ENCODE measurements at places on chromosomes 16 and 17.
A peak's percentile ranks its signal among the peaks of the same experiment; 100 is the strongest.

- no peak for DNase-seq
These were observed 37.0 kb downstream of the NDEL1 start for GRCh38 chr17:8472663-8473062.

DNA sequence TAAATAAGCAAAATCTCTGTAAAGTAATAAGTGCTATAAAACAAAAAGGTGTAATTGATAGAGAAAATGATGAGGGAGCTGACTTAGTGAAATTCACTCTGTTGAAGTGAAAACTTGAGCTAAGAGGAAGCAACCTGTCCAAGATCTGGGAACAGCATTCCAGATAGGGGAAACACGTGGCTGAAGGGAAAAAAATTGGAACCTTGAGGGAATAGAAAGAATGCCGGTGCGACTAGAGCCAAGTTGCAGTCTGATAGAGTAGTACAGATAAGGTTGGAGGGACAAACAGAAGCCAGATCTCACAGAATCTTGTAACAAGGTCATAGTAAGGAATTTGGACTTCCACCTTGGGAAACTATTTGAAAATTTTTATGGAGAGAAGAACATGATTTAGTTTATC lies 623 bp upstream of the DDX52 start:
- DNase-seq: no peak

DNA sequence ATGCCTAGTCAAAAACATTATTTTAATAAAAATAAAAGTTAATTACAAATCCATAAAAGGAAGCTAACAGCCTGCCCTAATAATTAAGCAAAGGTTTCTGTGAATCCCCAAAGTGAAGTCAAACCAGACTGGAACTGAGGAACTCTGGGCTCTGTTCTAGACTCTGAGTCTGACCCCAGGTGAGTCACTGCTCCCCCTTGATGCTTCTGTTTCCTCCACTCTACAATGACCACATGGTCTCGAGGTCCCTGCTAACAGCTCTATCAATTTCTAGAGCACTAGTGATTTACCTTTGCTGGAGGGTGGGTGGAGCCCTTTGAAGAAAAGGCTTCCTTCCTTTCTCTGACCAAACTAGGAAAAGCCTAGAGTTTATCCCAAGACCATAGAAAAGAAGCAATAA lies 32.4 kb downstream of the XPO6 start:
- DNase-seq: no peak

GRCh38 chr17:61413661-61414126 lies 14.1 kb downstream of the TBX2 start:
- DNase-seq: no peak

- no peak for DNase-seq
These were observed 122.4 kb upstream of the NUDT7 start for GRCh38 chr16:77599793-77600415.

- DNase-seq: no peak
These were observed 18.0 kb downstream of the WDR45B start for GRCh38 chr17:82630212-82630611.

- no peak for DNase-seq
These were observed 22.2 kb downstream of the ASPSCR1 start for GRCh38 chr17:81999587-81999975.

DNA sequence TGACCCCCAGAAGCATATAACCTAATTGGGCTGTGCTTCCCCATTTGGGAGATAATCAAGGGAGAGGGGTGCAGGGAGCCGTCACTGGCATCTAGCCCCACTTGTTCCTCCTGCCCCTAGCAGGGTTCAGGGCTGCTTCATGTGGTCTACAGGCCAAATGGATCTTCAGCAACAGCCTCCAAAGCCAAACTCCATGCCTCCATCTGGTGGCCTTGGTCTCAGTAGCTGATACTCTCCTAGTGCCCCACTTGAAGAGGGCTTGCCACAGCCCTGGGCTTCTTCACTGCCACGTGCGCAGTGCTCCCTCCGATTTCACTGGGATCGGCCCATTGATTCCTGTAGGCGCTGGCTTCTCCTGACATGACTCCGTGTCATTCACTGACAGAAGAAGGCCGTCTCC lies 24.6 kb downstream of the LYRM9 start:
- DNase-seq: no peak

DNA sequence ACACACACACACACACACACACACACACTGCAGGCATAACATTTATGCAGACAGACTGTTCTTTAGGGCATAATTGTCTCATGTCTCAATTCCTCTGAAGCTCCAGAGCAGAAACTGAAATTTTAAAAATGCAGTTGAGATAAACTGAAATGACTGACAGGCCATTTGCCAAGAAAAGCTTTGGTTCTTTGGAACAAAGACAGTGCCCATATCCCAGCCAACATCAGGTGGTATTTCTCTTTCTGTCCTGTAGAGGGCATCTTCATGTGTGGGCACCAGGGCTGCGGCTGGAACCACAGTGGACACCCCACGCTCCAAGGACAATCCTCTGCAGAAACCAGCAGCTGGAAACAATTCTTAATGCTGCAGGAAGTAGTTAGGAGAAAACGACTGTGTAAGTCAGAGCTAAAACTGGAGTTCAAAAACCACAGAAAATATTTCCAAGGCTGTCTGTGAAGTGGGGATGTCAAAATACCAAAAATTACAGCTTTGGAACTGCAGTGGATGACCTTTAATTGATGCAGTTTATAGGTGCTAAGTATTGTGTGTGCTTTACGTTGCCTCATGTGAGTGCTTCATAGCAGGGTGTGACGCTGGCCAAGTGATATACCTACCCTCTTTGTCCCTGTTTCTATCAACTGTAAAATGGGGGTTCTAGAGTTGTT lies 10.6 kb upstream of the MEFV start:
- no peak for DNase-seq

DNA sequence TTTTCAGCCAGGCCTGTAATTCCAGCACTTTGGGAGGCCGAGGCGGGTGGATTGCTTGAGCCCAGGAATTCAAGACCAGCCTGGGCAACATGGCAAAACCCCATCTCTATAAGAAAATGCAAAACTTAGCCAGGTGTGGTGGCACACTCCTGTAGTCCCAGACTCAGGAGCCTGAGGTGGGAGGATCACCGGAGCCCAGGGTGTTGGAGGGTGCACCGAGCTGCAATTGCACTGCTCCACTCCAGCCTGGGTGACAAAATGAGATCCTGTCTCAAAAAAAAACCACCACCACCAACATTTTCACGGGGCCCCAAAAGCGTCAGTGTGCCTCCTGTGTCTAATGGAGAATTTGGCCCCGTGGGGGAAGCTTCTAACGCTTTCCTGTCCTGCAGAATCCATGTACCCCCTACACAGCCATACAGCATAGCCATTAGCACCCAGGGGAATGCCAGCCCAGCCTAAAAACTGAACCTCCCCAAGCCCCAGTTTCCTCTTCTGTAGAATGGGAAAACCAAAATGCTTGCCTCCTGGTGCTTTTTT lies 22.2 kb upstream of the MAP3K14 start:
- no peak for DNase-seq

- no peak for DNase-seq
These were observed 356.6 kb upstream of the XYLT1 start for GRCh38 chr16:17827313-17827712.

- peak; percentile 23 for DNase-seq
These were observed 652 bp upstream of the SLC25A19 start for GRCh38 chr17:75289832-75290337.

GRCh38 chr17:42289611-42290181 lies 1.4 kb downstream of the STAT5A start:
- DNase-seq: no peak

DNA sequence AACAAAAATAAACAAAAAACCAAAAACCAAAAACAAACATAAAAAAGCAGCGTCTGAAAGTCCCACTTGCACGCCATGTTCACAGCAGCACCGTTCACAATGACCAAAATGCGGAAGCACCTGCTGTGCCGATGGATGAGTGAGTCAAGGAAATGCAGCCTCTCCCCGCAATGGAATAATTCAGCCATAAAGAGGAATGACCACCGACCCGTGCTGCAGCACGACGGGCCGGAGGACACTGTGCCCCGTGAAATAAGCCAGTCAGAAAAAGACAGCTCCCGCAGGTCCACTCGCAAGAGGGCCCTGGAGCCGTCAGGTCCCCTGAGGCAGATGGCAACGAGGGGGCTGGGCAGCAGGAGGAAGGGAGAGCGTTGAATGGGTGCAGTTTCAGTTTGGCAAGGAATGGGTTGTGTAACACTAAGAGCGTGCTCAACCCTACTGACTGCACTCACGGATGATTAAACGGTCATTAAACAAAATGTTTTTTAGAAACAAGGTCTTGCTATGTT lies 5.1 kb downstream of the CLCN7 start:
- DNase-seq: no peak

DNA sequence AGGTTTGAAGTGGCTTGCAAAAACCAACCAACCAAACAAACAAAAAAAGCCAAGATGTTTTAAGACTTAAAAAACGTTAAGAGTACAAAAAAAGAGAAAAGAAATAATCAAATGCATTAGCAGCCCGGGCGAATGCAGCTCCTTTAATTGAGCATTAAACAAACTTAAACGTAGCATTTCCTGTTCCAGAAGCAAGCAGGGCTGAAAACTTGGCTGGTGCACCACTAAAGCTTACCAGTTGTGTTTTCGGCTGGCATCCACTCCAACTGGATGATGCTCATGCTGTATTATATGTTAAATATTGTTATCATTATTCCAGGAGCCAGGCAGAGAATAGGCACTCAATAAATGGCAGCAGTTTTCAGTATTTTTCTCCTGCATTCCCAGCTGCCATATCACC lies 45.1 kb downstream of the IRX6 start:
- no peak for DNase-seq

GRCh38 chr17:4594931-4595684 lies 10.8 kb downstream of the SMTNL2 start:
- DNase-seq: no peak

- no peak for DNase-seq
These were observed 23.4 kb downstream of the NME2 start for GRCh38 chr17:51189628-51190027.

- DNase-seq: no peak
These were observed 72.3 kb upstream of the MMP2 start for GRCh38 chr16:55406651-55407050.

GRCh38 chr17:79609049-79609589 lies 1.7 kb downstream of the RBFOX3 start:
- no peak for DNase-seq

DNA sequence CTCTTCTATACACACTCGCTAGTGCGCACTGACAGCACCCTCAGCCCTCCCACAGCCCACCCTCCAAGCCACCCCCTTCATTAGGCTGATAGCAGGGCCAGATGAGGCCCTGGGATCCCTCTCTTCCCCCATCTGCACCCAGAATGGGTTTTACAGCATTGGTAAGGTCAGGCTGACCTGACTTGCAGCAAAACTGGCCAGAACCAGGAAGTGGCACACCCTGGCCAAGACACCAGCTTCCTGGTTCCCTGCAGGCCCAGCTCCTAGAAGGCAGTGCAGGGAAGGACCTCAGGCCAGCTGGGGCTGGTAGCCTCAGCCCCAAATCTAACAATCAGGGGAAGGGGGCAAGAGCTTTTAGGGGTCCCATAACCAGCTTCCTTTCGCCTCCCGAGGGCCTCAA lies 50.0 kb upstream of the MRPS23 start:
- no peak for DNase-seq

GRCh38 chr17:44578947-44579346 lies 21.7 kb downstream of the FZD2 start:
- DNase-seq: no peak

GRCh38 chr16:84768061-84768807 lies 51.6 kb upstream of the CRISPLD2 start:
- no peak for DNase-seq

- DNase-seq: no peak
These were observed 1.6 kb downstream of the CAPN15 start for GRCh38 chr16:529012-529575.

GRCh38 chr16:81123092-81123852 lies 27.1 kb upstream of the GCSH start:
- DNase-seq: no peak

- no peak for DNase-seq
These were observed 82.3 kb downstream of the SSH2 start for GRCh38 chr17:29847527-29848400.

- no peak for DNase-seq
These were observed 16.2 kb downstream of the ETV4 start for GRCh38 chr17:43529947-43530287.

GRCh38 chr17:52024300-52024870 lies 134.1 kb downstream of the CA10 start:
- no peak for DNase-seq

- DNase-seq: no peak
These were observed 75.9 kb downstream of the NLK start for GRCh38 chr17:28118362-28118761.

- no peak for DNase-seq
These were observed 901.6 kb upstream of the GOT2 start for GRCh38 chr16:59635674-59636073.

GRCh38 chr17:77392376-77393273 lies 251.9 kb downstream of the SEC14L1 start:
- no peak for DNase-seq

DNA sequence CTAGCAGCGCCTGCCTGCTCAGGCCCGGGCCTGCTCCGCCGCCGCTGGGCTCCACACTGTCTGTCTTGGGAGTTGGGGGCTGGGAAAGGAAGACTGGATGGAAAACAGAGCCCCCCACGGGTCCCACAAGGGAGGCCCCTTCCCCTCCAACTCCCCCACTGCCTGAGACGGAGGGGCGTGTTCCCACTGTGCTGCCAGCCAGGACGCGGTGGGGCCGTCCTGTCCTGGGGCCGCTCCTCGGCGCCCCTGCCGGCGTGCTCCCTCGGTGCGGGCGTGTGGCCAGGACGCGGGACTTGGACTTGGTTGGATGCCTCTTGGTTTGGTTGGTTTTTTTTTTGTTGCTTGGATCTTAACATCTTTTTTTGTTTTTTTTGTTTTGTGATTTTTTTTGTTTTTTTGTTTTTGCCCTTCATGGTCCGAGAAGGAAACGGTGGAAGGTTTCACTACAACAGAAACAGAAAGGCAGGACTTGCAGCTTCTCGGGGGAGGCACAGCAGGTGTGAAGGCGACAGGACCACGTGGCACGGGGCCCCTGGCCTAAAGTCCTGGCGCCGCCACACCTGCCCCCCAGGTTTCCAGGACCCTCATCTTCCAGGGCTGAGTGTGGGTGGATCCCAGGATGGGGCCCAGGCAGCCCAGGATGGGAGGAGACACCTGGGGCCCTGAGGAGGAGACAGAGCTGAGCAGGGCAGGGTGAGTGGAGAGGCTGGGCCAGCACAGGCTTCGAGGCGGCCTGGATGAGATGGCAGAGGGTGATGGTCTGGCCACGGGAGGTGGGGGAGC lies 16.0 kb downstream of the ENGASE start:
- no peak for DNase-seq

DNA sequence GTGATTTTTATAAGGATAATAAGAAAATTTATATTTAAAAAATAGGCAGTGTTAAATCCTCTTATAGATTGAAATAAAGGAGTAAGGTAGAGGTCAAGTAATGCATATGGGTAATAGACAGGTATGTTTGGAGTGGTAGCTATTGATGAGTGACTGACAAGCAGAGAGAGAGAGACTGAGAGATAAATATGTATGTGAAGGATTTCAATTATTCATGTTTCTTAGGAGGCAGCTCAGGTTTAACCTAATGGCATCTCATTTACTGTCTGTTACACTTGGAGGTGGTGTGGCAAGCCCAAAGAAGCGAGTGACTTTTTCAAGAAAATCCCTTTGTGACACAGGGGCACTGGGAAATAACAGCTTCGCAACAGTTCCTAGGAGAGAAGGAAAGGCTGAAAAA lies 120.2 kb downstream of the KIF2B start:
- no peak for DNase-seq

Data from amniotic stem cell (primary cell).